EH (cell line): ENCODE measurements at places on chromosomes 6 and 20.

DNA sequence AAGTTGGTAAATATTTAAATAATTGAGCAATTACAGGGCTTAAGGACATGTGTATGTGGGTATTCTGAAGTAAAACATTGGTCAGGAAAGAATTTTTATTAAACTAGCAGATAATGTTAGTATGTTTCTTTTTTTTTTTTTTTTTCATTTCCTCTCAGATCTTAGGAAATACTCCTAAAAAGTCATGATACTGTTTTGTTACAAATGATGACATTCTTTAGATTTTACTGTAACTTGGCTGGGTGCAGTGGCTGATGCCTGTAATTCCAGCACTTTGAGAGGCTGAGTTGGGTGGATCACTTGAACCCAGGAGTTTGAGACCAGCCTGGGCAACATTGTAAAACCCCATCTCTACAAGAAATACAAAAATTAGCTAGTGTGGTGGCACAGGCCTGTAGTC is 41.5 kb downstream of the CDC40 start:
- DNase-seq, result peak; percentile 58

DNA sequence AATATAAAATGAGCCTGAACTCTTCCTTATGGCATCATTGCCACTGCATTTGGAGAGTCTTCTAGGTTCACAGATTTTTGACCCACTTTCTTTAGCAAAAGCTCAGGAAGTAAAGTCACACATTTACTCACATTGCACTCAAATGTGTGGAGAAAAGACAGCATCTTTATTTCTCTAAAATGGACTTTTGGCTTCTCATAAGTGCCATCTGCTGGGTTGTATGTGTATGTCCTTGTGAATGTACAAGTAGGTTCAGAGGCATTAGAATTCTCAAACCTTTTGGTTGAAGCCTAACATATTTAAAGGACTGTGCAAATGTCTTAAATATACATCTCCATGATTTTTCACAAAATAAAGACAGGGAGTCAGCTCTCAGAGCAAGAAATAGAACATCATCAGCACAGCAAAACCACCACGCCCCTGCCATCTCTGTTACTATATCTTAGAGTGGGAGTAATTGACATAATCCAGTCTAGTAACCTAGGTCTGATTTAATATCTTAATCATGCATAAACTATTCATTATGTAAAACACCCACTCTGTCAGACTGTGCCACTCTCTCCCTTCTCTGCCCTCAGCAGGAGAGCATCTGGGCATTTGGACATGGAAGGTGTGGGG is 42.2 kb upstream of the SPTLC3 start:
- DNase-seq, result peak; percentile 24

DNA sequence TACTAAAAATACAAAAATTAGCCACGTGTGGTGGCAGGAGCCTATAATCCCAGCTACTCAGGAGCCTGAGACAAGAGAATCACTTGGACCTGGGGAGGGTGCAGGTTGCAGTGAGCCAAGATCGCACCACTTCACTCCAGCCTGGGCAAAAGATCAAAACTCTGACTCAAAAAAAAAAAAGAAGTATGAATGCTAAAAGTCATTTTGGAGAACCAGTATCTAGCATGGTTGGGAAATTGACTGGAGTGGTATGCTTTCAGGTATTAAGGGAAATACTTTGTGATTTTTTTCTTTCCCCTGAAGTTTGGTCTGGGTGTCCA is 30.1 kb downstream of the PCMT1 start:
- DNase-seq, result no peak

GRCh38 chr6:124132256-124132655 is 328.6 kb downstream of the NKAIN2 start:
- no peak for DNase-seq

GRCh38 chr6:107832151-107833056 is 8.3 kb upstream of the SCML4 start:
- no peak for DNase-seq
